ENCODE measurements at places on chromosomes 12 and 14.

- DNase-seq = no peak
Measured at GRCh38 chr12:132327336-132328171, 1.8 kb downstream of the GALNT9 start.

- no peak for DNase-seq
Measured at GRCh38 chr12:111405859-111406473, at the start of gene SH2B3. Gene SH2B3 (plus strand): TSS chr12:111405923. CDS start chr12:111418146, 12,223 bp downstream.

GRCh38 chr14:68950111-68950510 is 29.0 kb downstream of the ACTN1 start:
- DNase-seq = no peak

DNA sequence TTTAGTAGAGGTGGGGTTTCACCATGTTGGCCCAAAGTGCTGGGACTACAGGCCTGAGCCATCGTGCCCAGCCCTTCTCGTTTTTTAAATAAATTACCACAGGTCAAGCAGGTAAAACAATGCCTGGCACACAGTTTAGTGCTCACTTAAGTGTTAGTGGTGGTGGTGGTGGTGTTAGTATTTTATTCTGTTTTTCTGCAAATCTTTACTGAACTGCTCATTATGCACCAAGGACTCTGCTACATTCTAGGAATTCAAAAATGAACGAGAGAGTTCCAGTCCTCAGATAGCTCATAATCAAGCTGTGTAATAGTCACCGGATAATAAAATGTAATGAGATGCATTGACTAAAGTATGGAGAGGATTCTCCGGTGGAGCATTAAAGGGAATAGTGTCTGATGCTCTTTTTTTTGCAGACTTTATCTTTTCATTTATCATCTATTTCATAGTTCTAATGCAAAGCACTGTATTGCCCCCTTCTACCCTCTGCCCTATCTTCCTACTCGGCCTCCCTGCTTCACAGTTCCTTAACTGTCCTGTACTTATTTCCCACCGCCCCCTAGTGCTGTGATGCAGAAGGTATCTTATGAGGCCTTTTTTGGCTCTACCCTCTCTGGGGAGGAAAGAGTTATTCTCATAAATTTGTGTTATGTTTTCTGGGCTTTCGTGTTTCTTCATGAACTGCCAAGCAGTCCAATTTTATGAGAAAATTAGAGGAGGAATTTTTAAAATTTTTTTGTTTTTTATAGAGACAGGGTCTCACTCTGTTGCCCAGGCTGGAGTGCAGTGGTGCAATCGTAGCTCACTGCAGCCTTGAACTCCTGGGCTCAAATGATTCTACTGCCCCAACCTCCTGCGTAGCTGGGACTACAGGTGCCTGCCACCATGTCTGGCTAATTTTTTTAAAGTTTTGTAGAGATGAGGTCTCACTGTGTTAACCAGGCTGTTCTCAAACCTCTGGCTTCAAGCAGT is 1.0 kb downstream of the ITFG2 start:
- DNase-seq = peak; percentile 49

DNA sequence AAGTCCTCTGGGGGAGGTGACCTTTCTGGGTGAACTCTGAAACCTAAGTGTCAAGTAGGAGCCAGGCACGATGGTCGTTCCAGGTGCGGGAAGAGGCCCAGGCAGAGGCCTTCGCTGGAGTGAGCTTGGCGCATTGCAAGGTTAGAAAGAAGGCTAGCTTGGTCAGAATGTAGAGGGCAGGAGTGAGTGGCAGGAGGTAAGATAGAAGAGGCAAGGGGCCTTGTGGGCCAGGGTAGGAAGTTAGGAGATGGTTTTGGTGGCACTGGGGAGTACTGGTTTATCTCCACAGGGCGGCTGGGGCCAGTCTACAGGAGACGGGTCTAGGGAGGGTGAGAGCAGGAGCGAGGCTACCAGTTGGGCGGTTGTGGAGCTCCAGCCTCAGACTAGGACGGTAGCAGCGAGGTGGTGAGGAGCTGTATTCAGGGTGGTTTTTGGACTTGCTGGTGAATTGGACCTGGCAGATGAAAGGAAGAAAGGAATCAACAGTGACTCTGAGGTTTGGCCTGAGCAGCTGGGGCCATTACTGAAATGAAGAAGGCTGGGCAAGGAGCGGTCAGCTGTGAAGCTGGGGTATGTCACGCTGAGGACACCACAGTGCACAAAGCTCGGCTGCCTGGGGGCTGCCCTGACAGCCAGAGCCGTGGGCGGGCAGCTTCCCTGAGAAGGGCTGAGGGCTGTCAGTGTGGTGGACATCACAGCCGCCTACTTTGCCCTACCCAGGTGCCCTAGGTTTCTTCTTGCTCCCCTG is 9.0 kb downstream of the MLXIP start:
- DNase-seq = no peak

DNA sequence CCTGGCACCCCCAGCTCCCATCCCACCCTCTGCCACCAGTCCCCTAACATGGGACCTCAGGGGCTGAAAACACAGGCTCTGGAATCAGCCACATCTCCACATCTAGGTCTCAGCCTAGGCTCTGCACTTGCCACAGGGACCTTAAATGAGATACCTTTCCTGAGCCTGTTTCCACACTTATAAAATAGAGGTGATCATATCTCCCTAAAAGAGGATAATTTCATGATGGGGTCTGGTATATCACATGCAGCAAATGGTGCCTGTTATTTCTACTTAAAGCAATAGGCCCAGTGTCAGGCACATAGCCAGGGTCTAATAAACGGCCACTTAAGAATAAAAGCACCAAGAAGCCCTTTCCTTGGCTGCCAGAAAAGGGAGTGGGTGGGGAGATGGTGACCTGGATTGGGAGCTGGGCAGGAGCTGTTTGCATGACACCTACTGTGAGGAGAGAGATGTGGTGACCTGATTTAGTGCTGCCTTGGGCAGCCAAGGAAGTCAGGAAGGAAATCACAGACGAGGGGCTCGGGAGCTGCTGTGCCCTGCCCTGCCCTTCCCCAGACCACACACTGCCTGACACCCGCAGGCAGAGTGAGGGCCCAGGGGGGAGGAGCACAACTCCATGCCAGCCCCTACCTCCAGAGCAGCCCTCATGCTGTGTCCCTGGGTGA is 71.2 kb downstream of the IRF2BPL start:
- DNase-seq = no peak

- DNase-seq = no peak
Measured at GRCh38 chr14:21880918-21881317, 207.3 kb upstream of the OR4E1 start.

DNA sequence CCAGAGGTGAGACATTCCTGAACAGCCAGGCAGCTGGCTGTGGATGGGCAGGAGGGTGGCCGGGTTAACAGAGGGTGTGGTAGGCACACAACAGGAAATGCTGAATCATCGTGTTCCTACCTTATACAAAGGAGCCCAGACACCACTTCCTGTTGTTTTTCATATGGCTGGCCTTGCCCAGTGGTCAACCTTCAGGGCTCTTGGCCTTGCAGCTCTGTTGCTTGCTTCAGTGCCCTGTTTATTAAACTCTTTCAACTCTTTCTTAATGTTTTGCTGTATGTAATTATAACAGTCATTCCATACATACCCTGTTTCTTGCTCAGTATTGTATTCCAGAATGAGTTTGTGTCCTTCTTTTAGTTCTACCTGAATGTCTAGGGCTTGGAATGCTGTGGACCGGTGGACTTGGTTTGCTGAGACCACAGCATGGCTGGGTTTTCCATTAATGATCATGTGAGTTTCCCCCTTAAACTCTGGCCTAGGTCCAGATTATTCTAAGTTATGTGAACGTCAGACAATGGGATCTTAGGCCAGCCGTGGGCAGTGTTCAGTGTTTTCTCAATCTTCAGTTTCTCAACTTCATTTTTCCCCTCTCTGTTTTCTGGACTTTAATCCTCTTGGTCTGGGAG is 11.9 kb downstream of the CFAP54 start:
- peak; percentile 72 for DNase-seq

DNA sequence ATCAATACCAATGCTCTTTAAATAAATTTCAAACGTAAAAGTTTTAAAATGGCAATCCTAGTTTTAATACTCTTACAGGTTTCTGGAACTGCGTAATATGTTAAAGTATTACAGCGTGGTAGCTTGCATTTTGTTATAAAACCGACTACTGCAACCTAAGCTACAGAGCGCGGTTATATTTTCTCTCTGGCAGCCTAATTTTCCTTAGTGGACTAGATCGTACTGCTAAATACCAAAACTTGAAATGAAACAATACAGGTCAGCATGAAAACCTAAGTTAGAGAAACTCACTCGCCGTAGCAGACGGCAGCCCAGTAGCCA is 1.2 kb downstream of the CCDC92 start:
- no peak for DNase-seq

- no peak for DNase-seq
Measured at GRCh38 chr14:92789457-92790089, 4.5 kb upstream of the GOLGA5 start.

- DNase-seq = no peak
Measured at GRCh38 chr14:93049867-93050331, 65.8 kb downstream of the ITPK1 start.

DNA sequence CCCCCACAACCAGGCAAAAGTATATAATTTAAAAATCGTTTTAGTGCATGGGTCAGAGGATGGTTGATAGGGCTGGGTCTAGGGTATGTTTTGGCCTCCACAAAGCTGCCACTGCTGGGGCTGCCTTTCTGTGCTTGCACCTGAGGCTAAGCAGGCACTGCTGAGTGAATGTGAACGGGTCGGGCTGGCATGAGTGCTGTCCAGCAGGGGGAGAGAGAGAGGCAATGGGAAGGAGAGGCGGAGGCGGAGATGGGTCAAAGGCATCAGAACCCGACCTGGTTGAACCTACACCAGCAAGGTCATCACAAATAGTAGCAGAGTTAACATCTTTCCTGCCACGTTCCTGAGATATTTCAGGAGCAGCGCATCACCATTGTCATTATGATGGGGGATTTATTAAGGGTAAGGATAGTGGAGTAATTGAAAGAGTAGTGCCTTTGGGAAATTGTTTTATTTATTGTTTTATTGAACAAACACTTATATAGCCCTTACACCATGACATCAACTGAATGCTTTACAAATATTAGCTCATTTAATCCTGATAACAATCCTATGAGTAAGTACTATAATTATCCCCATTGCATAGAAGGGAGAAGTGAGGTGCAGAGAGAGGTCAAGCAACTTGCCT is 5.8 kb upstream of the NRXN3 start:
- DNase-seq = no peak

DNA sequence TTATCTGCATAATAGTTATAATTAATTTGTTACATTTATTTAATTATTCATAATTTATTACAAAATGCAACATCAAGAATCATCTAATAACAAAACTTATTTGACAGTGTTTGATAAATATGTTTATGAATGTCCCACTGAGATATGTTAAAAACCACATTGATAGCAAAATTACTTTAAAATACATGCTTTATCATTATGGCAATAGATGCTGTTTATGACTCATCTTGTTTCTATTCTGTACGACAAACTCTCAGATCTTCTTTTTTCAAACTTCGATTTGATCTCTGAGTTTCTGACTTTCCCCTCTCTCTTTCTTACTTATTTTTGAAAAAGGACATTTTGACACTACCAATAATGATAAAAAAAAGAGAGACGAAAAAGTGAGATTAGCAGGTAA is 56.8 kb upstream of the LRRK2 start:
- DNase-seq = no peak

DNA sequence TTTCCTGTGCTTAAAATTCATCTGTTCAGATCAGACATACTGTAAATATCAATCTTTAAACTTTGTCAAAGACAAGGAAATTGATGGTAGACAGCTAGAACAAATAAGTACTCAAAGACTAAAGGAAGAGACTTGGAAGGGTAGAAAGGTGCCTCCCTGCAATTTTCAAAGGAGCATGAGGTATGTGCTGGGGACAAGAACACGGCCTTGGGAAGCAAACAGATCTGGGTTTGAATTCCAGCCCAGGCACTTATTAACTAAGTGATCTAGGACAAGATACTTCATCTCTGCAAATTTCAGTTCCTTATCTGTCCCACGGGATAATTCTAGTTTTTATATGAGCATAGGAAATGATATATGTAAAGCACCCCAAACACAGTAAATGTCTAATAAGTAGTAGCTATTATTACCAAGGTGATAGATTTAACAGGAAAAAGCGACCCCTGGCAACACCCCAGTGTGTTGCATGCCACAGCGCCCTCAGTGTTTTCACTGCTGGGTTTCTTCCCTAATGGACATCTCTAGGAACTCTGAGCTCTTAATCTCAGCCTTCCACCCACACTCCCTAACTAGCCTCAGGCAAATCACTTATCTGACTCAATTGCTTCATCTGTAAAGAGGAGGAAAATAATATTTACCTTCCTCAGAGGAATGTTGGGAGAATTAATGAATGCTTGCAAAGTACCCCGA is 44.7 kb upstream of the BMP4 start:
- DNase-seq = no peak

GRCh38 chr12:23290627-23291330 is 658.7 kb downstream of the SOX5 start:
- DNase-seq = no peak

- no peak for DNase-seq
Measured at GRCh38 chr14:59020382-59020781, 168.1 kb upstream of the DAAM1 start.

DNA sequence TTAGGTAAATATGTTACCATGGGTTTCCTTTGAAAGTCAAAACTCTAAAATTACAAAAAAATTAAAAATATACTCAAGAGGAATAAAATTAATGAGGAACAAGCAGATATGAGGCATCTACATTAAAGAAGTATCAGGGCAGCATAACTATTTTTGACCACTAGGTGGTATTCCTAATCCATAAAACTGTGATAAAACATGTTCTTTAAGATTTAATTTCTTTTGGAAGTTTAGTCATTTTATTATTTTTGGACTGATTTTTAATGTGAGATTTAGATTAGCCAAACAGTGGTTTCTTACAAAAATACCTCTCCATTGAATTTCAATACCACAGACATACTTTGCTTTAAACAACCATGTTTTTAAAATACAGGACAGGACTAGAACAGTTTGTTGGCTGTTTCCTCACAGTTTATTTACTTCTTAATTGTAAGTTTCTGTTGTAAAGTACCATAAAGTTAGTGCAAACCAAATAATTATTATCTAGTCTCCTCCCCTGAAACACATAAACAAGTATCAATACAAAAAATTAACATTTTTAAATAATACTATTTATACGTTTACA is 49.8 kb downstream of the NTS start:
- DNase-seq = no peak

DNA sequence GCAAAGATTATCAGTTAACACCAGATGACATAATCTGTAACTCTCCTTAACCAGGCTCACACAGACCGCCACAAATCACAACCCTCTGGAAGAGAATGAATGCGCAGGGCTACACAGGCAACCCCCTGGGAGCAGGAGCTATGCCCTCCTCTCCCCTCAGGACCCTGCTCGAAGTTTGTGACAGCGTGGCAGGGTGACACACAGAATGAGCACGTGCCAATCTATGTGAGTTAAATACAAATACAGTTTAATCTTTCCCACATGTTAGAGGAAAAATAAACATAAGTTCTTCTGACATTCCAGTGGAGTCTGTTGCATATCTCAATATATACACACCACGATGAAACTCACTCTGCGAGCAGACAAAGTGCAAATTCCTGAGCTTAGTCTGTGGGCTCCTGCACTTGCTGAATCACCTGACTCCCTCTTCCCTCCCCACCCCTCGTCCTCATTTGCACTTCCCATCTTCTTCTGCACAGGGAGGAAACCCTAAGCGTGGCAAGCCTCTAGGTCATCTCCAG is 37.6 kb downstream of the BCAT1 start:
- no peak for DNase-seq
